RWPE2 (cell line): ENCODE measurements at places on chromosomes 6 and 20.

DNA sequence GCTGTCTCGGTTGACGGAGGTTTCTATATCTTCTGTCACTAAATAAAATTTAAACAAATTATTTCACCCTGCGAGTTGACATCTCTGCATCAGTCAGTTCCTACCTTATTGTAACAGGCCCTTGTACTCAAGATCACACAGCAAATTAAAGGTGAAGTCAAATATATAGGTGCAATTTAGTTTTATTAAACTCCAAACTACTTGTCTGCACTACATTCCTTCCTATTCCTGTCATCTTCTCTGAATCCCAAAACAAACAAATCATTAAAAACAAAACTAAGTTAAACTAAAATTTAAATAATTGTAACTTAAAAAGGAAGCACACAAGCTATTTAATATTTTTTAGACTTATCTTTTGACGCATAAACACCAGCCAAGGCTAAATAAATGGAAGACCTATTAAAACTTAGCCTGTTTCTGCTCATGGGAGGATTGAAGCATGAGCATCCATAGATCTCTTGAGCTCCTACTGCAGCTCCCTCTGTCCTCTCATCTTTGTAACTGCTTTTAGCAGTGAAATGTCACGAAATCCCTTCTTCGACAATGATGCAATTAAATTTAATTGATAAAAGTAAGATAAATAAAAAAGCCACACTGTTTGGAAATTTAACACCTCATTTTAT is 1152.3 kb upstream of the GJE1 start:
- DNase-seq: no peak

DNA sequence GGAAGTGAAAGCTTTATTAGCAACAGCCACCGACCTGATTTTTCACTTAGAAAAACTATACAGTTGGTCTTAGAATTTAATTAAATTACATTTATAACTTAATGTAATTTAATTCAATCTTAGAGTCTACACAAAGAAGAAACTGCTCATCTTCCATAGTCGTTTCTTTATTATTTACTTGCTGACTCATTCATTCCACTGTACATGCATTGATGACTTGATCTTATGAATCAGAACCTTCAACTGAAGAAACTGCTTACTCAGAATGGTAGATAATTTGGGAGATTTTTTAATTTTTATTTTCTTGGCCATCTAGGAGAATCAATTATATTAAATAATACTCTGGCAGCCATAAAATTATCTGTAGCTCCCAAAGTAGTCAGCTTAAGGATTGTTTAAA is 1021.6 kb upstream of the FLRT3 start:
- no peak for DNase-seq

GRCh38 chr20:61413752-61414151 is 161.7 kb downstream of the CDH4 start:
- DNase-seq: no peak

DNA sequence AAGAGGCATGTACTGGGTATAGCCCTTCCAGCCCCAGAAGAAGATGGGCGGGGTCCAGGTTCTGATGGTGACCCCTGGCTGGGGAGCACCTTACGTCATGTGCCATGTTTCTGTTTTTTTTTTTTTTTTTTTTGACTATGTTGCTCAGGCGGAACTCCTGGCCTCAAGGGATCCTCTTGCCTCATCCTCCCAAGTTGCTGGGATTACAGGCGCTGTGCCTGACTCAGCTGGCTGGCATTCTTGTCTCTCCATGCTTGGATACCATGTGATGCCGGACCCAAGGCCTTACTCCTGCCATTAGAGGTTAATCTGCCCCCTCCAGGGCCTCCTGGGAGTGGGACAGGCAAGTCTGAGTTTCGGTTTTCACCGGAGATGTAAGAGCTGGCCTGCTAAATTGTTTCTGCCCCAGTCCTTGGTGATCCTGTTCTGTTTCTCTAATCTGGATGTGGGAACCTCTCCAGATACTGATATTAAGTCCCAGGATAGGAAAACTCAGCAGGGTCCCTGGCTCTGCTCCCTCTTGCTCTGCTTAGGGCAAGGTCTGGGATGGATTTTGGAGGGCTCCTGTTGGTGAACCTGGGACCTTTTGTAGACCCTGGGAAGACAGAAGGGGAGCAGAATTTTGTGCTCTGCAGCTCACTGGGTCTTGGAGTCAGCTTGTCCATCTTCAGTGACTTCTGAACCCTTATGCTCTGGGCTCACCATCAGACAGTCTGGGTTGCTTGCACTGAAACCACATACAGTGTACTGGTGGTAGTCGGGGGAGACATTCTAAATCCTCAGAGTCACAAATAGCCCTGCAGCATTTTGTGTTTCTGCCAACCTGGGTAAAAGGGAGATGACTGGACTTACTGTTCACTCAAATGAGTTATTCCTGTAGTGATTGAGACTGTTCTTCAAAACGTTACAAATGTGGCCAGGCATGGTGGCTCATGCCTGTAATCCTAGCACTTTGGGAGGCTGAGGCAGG is 45.1 kb downstream of the PTK7 start:
- DNase-seq: peak; percentile 91

DNA sequence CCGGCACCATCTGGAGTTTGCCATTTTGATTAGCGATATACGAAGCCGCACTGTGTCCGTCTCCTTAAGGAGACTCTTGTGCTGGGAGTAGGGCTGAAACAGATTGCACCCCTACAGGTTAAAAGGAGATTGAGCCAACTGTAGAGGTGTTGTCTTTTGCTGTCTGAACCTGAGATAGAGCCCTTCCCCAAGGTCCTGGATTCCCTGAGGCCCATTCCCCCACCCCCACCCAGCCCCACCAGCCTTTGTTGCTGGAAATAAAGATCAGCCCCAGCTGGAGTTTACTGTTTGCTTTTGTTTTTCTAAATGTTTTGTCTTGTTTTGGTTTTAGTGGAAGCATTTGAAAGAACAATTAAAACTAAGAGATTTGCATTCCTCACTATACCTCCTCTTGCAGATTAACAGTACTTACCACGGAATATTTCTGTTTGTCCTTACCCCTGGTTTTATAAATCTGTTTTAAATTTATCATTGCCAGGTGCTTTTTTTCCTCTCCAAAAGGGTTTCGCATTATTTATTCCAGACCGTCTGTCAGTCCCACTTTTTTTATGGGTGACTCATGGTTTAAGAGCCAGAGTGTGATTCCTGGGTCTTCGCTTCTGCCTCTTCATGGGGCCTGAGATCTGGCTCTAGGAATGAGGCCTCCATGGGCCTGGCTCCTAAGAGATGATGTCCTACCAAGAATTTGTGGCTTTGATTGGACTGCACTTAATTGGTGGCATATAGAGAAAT is 169.2 kb downstream of the DTNBP1 start:
- no peak for DNase-seq

GRCh38 chr6:104601721-104602120 is 258.0 kb downstream of the HACE1 start:
- DNase-seq: no peak

- no peak for DNase-seq
These were observed 98.9 kb downstream of the IRF4 start for GRCh38 chr6:490251-491037.

GRCh38 chr20:22339091-22339881 is 245.1 kb downstream of the FOXA2 start:
- no peak for DNase-seq

DNA sequence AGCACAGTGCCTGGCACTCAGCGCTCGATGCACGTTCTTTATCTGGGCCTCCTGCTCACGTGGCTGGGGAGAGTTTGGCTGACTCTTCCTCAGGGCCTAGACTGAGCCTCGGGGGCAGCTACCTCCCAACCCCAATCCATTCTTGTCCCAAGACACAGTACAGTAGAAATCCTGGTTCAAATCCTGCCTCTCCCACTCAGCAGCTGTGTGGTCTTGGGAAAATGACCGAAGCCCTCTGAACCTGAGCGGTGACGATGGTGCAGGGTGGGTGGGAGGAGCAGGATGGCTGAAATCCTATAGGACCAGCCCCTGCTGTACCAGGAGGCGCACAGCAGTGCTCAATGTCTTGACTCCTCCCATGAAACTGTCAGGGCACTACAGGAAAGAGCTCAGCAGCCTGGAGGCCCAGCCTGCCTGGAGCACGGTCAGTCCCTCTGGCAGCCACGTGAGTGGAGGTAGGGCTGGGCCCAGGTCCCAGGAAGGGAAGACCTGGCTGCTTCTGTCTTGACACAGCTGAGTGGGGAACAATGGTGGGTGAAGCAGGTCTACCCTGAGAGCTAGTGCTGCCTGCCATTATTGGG is 31.5 kb downstream of the PDRG1 start:
- DNase-seq: peak; percentile 67
